ENCODE measurements at places on chromosomes 11 and 22.
A peak's percentile ranks its signal among the peaks of the same experiment; 100 is the strongest.

DNA sequence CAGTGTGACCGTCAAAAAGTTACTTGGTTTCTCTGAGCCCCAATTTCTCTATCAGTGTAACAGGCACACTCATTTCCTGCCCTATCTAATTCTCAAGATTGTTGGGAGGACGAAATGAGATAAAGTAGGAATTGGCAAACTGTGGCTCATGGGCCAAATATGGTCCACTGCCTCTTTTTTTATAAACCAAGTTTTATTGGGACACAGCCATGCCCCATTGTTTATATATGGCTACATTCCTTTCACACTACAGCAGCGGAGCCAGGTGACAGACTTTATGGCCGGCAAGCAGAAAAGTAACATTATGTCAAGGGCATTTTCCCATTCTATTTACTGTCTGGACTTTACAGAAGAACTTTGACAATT lies 116.7 kb upstream of the TIMP3 start:
- no peak for DNase-seq

GRCh38 chr11:17421781-17422180 lies 33.3 kb upstream of the KCNJ11 start:
- no peak for DNase-seq

DNA sequence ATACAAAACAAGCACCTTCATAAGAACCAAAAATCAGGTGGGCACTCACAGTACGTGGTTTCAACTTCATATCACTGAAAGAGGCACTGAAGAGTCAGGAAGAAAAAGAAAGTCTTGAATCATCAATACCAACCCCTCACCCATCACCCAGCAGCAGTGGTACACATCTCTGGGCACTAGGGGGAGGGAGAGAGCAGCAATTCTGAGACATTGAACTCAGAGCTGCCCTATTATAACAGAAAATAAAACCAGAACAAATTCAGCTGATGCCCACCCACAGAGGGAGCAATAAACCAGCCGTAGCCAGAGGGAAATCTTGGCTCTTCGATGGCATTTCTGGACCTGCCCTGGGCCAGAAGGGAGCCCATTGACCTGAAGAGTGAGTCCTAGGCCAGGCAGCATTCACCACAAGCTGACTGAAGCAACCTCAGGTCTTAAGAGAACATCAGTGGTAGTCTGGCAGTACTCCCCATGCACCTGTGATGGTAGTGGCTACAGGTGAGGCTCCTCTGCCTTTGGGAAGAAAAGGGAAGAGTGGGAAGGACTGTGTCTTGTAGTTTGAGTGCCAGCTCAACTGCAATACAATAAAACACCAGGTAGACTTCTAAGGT lies 42.2 kb upstream of the FAM181B start:
- no peak for DNase-seq

DNA sequence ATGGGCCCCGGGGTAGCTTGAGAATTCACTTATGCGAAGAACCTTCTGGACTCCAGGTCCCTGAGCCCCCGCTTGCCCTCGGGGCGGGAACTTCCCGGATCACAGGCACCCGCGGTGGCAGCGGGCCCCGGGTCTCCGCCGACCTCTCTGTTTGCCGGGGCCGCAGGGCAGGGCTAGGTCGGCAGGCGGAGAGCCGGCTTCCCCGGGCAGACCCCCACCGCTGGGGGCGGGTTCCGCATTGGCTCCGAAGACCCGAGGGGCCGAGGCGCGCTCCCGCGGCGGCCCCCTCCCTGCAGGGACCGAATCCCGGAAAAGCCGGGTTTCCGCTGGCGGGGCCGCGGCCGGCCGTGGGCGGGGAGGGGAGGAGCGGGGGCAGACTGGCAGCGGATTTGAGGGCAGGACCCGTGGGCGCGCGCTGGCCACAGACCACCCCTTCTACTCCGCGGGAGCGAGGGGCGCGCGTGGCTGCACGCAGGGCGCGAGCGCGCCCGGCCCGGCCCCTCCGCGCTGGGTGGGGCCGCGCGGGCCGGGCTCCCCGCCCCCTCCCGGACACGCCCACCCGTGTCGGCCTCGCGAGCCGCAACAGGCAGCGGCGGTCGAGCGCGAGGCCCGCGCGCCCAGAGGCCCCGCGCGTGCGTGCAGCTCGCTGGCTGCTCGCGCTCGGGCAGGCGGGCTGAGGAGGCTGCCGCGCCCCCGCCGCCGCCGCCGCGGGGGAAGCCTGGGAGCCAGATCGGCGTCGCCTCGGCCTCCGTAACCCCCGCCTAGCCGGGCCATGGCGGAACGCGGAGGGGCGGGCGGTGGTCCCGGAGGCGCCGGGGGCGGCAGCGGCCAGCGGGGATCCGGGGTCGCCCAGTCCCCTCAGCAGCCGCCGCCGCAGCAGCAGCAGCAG lies at the start of gene PACS1:
TSS of gene PACS1 (plus strand) at position 558 of the 889 bp plus-strand sequence. CDS start at position 773, 215 bp downstream.
- DNase-seq, result peak; percentile 50

GRCh38 chr11:120079750-120080610 lies 57.9 kb downstream of the TRIM29 start:
- DNase-seq, result no peak

GRCh38 chr22:37848587-37849088 lies 581 bp upstream of the EIF3L start:
- DNase-seq, result no peak

- no peak for DNase-seq
Observed at GRCh38 chr11:84468235-84468634, 1158.9 kb downstream of the DLG2 start.

Data from T-helper 2 cell (primary cell).